Hematopoietic multipotent progenitor cell (in vitro differentiated cells): ENCODE measurements at places on chromosomes 13 and 19. TPM values are rescaled to one million over a fixed set of nuclear protein-coding genes. Genes with fewer than 3 reads are reported as not detected.

DNA sequence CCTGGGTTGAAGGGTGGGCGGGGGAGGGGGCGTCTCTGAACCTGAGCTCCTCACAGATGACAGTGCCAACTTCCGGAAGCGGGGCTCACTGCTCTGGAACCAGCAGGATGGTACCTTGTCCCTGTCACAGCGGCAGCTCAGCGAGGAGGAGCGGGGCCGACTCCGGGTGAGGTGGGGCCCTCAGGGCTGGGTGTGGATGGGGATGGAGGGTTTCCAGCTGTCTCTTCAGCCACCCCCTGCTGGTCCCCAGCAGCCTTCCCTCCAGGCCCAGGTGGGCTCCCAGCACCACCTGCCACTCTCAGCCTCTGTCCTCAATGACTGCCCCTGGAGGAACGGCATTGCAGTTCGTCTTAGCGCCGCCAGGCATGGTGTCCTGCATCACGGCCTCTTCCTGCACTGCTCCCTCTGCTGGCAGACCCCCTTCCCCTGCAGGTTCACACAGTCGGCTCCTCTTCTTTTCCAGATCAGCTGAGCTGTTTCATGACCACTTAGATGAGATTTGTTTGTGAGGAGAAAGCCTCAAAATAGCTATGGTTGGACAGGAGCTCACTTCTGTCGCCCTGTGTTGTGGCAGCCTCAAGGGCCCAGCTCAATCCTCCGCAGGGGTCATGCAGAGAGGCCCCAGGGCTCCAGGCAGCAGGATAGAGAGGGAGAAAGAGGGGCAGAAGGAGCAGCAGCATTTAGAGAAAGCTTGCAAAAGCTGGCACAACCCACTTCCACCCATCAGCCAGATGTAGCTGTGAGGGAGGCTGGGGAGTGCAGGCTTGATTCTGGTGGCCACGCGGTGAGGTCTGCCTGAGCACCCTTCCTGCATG, 2.5 kb upstream of the GARIN5A start:
- DNase-seq, result no peak

- no peak for DNase-seq
These were observed 39.0 kb upstream of the WASF3 start for GRCh38 chr13:26518451-26518959.

GRCh38 chr19:873084-873483, 13.6 kb downstream of the CFD start:
- DNase-seq, result peak; percentile 82

Gene LILRB3
- total RNA-seq, result 1.1 TPM

GRCh38 chr13:61138857-61139256, 276.8 kb downstream of the PCDH20 start:
- DNase-seq, result no peak

Gene RFX2
- 81.1 TPM for total RNA-seq

- DNase-seq, result no peak
These were observed 190.2 kb downstream of the GGACT start for GRCh38 chr13:100398360-100398759.

Gene TLE6
- total RNA-seq, result 0.27 TPM

GRCh38 chr19:6791237-6791636, 18.7 kb downstream of the VAV1 start:
- DNase-seq, result no peak

DNA sequence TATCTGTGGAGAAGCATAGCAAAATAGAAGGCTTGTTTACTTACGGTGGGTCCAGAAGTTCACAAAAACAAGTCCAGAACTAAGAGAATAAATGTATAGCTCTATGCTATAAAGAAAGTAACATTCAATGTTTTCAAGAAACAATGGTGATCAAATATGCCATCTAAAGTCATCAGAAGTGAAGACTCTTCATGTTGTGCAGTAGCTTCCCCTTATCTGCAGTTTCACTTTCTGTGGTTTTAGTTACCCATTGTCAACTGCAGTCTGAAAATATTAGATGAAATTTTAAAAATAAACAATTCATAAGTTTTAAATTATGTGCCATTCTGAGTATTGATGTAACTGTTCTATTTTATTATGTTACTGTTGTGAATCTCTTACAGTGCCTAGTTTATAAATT, 72.5 kb downstream of the EDNRB start:
- no peak for DNase-seq
